ENCODE measurements at places on chromosomes 2 and 18.

DNA sequence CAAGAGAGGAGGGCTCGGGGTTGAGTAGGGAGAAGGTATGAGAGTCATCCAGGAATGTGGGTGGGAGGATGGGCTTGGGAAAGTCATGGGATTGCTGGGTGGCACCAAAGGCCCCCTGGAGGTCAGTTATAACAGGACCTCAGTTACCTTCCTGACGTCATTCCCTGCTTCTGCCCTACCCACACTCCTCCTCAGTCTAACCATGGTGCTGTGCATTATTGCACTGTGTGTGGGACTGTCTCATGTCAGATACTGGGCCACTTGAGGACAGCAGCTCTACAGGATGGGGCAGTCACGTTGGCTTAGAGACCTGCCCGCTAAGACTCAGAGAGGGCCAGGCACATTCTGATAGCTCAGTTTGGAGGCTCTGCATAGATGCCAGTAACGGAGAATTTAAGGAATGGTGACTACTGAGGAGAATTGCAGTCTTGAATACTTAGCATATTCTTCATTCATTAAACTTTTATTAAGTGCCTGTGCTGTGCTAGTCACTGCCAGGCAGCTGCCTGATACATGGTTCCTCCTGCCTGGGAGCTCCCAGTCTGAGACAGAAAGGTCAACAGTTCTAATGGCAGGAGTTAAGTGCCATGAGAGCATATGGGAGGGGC is 90.5 kb downstream of the LAMA3 start:
- peak; percentile 33 for DNase-seq

- no peak for DNase-seq
Measured at GRCh38 chr2:173271825-173272224, 82.8 kb upstream of the CDCA7 start.

DNA sequence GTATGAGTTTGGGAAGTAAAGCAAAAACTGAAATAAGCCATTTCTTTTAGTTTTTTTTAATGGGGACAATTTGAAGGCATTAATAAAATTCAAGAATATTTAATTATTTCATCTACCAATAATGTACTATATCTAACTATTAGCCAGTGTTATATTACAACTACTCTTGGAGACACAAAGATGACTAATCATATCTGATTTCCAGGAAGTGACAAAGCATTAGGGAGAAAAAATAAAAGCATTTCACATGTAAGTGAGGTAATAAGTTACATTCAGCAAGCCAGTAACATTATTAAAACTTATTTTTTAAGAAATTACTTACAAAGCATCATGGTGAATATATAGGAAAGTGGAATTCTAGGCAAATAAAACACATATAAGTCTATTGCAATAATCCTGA is 781.3 kb upstream of the NRXN1 start:
- no peak for DNase-seq

GRCh38 chr18:7877609-7878008 is 310.5 kb downstream of the PTPRM start:
- no peak for DNase-seq

GRCh38 chr2:32768387-32769174 is 140.7 kb downstream of the TTC27 start:
- DNase-seq: no peak

DNA sequence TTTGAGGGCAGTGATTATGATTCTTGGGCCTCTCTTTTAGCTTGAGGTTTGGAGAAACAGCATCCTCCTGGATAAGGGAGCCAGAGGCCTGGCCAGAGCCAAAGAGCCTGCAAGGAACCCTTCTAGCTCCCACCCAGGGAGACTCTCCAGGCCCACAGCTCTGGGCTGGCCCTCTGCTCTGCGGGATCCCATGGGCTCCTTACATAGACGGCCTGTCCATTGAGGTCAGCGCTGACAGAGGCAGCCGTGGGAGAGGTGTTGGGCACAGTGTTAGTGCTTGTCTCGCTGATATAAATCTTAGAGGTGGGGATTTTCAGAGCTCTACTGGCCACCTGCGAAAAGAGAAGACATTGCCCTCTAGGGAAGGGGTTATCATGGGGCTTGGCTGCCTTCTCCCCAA is 67.2 kb downstream of the XDH start:
- no peak for DNase-seq

GRCh38 chr2:70496819-70497218 is 56.8 kb downstream of the TGFA start:
- no peak for DNase-seq

DNA sequence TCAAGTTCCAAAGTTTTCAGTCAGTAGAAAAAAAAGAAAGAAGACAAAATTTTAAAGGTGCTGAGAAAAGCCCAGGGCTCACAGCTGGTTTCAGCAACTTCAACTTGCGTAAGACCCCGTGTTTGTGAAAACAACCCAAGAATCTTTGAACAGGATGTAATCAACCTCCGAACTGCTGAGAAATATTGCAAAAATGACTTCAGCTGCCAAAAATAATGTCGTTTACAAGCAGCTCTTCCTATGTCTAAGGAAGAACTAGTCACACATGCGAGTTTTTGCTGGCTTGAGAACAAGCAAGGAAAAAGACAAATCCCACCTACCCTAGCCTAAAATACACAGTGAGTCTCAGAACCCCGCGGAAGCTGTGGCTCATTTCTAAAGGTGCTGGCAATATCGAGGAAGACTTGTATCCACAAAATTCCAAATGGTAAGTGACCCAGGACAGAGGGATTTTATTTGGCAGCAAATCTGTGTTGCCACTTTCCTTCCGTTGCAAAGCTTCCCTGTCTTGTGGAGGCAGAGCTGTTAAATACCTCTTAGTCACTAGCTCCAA is 59.8 kb upstream of the SLC8A1 start:
- no peak for DNase-seq

GRCh38 chr2:226581661-226582060 is 218.0 kb downstream of the IRS1 start:
- DNase-seq: no peak
